ENCODE measurements at places on chromosomes 11 and 22. TPM values are rescaled to one million over a fixed set of nuclear protein-coding genes. Genes with fewer than 3 reads are reported as not detected.

The CFAP300 gene
- total RNA-seq, result 2.2 TPM

The IL17RA gene
- total RNA-seq, result 0.98 TPM

The TMA7B gene
- total RNA-seq, result under 0.01 TPM

The CCDC188 gene
- total RNA-seq, result 1.5 TPM

The C11orf42 gene
- total RNA-seq, result not detected

The ACTN3 gene
- not detected for total RNA-seq

The C11orf52 gene
- total RNA-seq, result not detected

The PDGFB gene
- total RNA-seq, result 4.4 TPM

The TEX12 gene
- total RNA-seq, result 0.49 TPM

The MALAT1 gene
- total RNA-seq, result 8,183 TPM

The TNNI2 gene
- total RNA-seq, result not detected

The CARD10 gene
- total RNA-seq, result 4.7 TPM

The MS4A4E gene
- not detected for total RNA-seq

The MOGAT2 gene
- total RNA-seq, result 0.25 TPM
